ENCODE measurements at places on chromosomes 1 and 21. TPM values are rescaled to one million over a fixed set of nuclear protein-coding genes. Genes with fewer than 3 reads are reported as not detected.

Gene CCDC27
- not detected for total RNA-seq

Gene FABP3
- 14.0 TPM for total RNA-seq

Gene VSIG8
- not detected for total RNA-seq

Gene PCAT6
- 4.5 TPM for total RNA-seq
